ENCODE measurements at places on chromosomes 3 and 15.

GRCh38 chr15:58510715-58511598 lies 79.2 kb downstream of the LIPC start:
- no peak for DNase-seq

- no peak for DNase-seq
These were observed 15.8 kb upstream of the CYP11A1 start for GRCh38 chr15:74383286-74383685.

DNA sequence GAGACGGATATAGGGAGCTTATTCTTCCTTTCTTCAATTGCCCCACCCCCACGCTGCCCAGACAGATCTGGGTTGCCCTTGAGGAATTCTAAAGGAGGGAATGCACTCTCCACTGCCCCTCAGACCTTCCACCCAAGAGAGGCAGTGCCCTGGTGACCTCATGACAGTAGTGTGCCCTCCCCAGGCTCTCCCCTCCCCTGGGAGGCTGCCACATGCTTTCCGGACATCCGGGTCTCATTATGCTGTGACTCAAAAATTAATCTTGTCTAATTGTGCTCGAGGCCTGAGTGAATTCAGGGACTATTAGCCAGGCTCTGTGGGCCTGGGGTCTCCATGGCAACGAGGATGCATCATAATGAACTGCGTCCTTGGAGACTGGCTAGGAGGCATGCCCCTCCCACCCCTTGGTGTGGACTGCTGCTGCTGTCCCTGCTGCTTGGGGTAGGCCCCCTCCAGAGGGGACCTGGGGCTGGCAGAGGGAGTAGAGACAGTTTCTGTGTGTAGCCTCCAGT lies 20.8 kb downstream of the CORO2B start:
- DNase-seq: peak; percentile 82

GRCh38 chr3:134277066-134277660 lies 26.5 kb upstream of the RYK start:
- DNase-seq: no peak

- no peak for DNase-seq
These were observed 630.5 kb downstream of the TBL1XR1 start for GRCh38 chr3:176566757-176567156.

GRCh38 chr3:149480326-149481017 lies 6.0 kb downstream of the TM4SF4 start:
- DNase-seq: peak; percentile 81

- DNase-seq: no peak
These were observed 18.5 kb downstream of the CLDN11 start for GRCh38 chr3:170437176-170437575.

GRCh38 chr15:92953566-92953965 lies 53.4 kb downstream of the CHD2 start:
- no peak for DNase-seq

DNA sequence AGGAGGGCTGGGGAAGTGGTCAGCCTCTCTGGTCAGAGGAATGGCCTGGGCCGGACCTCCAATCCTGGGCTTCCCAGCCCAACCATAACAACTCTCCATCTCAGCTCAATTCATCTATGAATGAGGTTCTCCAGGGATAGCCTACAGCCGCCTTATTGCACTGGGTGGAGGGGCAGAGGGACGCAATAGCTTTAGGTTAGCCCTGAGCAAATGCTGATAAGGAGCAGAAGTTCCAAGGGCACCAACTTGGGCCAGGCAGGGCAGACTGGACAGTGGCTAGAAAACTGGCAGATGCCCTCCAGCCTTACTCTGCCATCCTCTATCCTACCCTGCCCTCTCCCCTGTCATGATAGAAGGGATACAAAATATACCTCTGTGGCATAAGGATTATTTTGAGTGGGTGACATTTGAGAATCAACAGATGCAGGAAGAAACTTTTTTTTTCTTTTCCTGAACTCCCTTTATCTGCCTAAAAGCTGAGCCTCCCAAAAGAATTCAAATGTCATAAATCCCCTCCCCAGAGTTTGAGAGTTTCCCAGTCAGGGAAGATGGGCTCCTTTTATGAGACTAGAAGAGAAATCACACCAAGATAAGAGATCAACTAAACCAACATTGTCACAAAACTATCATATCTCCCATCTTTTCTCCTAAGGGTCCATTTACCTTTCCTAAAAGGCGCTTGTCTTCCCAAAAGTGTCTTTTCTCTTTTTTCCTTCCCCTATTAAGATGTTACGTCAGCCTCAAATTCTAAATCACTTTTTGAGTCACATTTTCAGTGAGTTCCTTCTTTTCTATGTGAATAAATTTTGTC lies 40.4 kb upstream of the C15orf39 start:
- DNase-seq: no peak

DNA sequence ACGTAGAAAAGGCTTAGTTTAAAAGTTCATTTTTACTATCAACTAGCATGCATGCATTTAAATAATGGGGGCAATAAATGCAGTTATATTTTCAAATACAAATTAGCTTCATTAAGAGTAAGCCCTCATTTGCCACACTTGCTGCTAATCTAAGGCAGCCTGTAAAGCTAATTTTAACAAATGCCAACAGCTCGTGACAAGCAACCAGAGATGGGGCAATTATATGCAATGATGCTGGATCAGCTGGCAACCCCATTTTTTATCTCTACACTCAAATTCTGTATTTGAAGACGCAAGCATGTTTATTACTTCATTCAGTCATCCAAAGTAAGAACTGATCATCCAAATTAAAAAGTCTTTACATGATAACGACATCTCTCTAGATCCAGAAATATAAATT lies 12.1 kb downstream of the RFTN1 start:
- DNase-seq: no peak

GRCh38 chr15:31605467-31605931 lies 278.9 kb downstream of the KLF13 start:
- peak; percentile 0 for DNase-seq

DNA sequence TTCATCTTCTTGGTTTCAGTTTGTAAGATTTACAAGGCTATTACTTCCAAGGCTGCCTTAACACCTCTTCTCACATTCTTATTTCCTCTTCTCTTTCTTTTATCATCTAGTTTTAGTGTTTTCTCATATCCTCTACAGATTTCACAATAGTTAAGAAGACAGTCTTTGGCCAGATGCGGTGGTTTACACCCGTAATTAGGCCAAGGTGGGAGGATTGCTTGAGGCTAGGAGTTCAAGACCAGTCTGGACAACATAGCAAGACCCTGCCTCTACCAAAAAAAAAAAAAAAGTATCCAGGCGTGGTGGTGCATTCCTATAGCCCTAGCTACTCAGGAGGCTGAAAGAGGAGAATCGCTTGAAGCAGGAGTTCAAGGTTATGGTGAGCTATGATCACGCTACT lies 3.5 kb upstream of the ALDH1A2 start:
- DNase-seq: no peak

GRCh38 chr3:190065204-190065603 lies 55.5 kb downstream of the P3H2 start:
- DNase-seq: no peak

GRCh38 chr15:50764461-50765194 lies 878 bp downstream of the SPPL2A start:
- peak; percentile 35 for DNase-seq
